ENCODE measurements at places on chromosomes 3 and 15. TPM values are rescaled to one million over a fixed set of nuclear protein-coding genes. Genes with fewer than 3 reads are reported as not detected.

Gene UPK1B
- total RNA-seq: under 0.01 TPM

Gene GOLGA6D
- not detected for total RNA-seq

Gene TASOR
- total RNA-seq: 74.8 TPM

Gene LYSMD2
- 5.3 TPM for total RNA-seq

Gene B3GNT5
- 1.00 TPM for total RNA-seq

Gene RBPMS2
- total RNA-seq: not detected

Gene TEX55
- total RNA-seq: not detected

Gene GP9
- total RNA-seq: not detected

Gene CAPN7
- 33.4 TPM for total RNA-seq

Gene AP3S2
- 52.9 TPM for total RNA-seq

Gene ATP8B4
- 155 TPM for total RNA-seq

Gene CMTM8
- total RNA-seq: not detected
